ENCODE measurements at places on chromosomes 13 and 19. TPM values are rescaled to one million over a fixed set of nuclear protein-coding genes. Genes with fewer than 3 reads are reported as not detected.

DNA sequence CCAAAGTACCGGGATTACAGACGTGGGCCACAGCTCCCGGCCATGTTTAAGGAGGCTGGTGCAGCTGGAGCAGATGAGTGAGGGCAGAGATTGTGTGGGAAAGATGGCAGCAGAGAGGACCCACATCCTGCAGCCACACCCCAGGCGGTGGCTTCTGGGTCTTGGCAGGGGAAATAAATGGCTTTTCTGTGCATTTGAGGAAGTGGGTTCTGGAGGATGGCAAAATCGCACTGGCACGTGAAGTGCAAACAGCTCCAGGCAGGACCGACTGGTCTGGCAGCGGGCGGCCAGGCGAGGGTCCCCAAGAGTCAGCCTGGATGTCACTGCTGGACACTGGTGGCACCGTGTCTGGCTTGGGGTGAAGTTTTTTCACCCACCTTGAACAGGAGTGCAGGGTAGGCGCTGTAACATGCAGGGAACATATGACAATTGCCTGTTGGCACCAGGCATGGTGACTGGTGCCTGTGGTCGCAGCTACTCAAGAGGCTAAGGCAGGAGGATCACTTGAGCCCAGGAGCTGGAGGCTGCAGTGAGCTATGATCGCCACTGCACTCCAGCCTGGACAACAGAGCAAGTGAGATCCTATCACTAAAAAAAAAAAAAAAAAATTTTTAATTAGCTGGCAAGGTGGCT is 8.4 kb downstream of the B3GNT3 start:
- no peak for DNase-seq

Gene RYR1
- 2.9 TPM for total RNA-seq

DNA sequence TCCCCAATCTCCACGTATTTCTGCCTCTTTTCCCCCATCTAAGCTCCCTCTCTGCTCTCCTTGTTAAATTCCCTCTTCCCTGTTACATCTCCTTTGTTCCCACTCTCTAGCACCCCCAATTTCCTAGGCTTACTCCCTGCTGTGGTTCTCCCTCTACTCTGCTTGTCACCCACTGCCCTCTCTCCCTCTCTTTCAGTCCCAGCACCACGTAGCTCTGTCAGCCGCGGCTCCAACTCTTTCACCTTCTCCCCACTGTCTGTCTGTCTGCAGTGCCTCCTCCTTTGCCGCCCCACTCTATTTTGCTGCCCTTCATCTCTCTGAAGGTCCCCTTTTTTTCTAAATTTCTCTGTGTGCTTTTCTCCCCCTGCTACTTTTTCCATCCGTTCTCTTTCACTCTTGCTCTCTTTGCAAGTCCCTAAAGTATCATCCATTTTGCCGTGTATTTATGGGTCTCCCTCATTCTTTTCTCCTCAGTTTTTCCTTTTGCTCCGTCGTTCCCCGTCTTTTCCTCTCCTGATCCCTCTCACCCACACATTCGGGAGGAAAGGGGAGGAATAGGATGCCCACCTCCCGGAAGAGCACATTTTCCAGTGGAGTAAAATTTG is 937 bp downstream of the ZNF841 start:
- DNase-seq, result no peak

GRCh38 chr13:25901460-25902376 is 150.1 kb downstream of the SHISA2 start:
- DNase-seq, result peak; percentile 45

DNA sequence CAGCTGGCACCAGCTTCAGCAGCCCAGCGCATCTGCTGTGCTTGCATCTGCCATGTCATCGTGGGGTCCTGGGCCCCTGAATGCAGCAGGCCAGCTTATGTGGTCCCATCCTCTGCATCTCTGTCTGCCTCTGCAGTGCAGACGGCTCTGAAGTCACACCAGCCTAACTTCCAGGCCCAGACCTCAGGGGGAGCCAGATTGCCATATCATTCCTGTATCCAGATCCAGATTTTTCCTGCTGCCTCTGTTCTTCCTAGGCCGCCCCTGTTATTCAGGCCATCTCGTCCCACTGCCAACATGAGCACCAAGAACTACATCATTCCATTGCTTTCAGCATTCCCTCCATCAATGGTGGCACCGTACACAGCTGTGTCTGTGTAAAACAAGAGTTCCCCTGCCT is 571.6 kb downstream of the UQCRFS1 start:
- DNase-seq, result no peak

DNA sequence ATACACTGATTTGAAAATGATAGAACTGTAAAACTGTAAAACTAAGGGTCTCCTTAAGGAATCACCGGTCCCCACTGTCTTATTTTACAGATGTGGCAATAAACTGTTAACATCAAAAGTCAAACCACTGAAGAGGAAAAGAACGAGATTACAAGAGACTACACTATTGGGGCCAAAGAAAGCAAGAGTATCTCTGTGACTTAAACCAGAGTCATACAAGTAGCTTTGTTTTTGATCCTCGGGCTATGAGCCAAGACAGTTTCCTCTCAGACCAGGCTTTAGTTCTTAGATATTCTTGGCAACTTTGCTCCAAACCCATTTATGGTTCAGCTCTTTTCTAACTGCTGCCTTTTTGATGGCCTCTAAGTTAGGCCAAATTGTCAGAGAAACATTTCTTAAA is 113.8 kb downstream of the TBC1D4 start:
- DNase-seq, result peak; percentile 37

- DNase-seq, result no peak
Observed at GRCh38 chr19:50192463-50193211, 10.8 kb upstream of the MYH14 start.

- DNase-seq, result no peak
Observed at GRCh38 chr19:6963244-6963852, 57.9 kb downstream of the MBD3L2B start.

DNA sequence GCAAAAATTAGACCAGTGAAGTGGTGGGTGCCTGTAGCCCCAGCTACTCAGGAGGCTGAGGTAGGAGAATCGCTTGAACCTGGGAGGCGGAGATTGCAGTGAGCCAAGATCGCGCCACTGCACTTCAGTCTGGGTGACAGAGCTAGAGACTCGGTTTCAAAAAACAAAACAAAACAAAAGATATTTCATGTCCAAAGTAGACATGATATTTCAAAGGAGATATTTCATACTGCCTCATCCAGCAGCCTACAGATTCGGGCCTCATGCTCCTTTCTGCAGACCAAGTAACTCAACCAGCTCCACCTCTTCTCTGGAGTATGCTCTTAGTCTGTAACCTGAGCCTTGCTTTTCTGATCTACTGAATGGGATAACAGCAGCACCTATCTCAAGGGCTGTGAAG is 15.0 kb downstream of the ZC3H4 start:
- no peak for DNase-seq

- no peak for DNase-seq
Observed at GRCh38 chr19:4794971-4795370, 3.4 kb downstream of the FEM1A start.

Gene SYNE4
- 8.0 TPM for total RNA-seq
